ENCODE measurements at places on chromosomes 2 and 18. TPM values are rescaled to one million over a fixed set of nuclear protein-coding genes. Genes with fewer than 3 reads are reported as not detected.

DNA sequence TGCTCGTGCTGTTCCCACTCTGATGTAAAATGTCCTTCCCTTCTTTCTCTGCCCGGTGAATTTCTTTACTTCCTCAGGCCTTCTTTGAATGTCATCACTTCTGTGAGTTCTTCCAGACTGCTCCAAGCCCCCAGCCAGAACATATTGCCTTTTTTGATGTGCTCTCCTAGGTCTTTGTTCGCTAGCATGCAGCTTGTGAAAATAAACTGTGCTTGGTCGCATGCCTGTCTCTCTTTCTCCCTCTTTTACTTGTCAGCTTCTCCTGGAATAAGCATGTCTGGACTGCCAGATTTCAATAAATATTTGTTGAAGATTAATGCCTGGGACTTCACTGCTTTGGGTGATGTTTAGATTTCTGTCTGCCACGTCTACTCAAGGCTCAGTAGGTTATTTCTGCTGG is 82.7 kb upstream of the ARHGAP28 start:
- no peaks in the 10 kb centered on the region for H3K36me3 ChIP-seq
- H3K4me1 ChIP-seq, result no peaks in the 10 kb centered on the region
- DNase-seq, result no peak
- no peak overlapping the region for H3K27ac ChIP-seq

DNA sequence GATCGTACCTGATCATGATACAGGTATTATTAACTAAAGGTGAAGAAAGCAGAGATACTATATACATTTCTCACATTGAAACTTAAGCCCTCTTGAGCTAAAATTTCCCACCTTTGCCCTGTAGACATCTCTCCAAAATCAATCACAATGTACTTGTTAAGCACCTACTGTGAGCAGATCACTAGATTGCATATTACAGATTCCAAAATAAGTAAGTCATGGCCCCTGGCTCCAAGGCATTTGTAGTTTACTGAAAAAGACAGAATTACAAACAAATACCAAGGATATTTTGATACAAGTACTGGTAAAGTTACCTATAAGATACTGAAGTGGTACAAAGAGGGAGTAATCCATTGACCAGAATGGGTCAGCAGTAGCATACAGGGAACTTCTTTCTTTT is 455.3 kb downstream of the STK39 start:
- peaks cover 9% of the 10 kb centered on the region for H3K4me1 ChIP-seq
- DNase-seq, result no peak
- no peak overlapping the region for H3K27ac ChIP-seq
- no peaks in the 10 kb centered on the region for H3K36me3 ChIP-seq
- H3K4me3 ChIP-seq, result no peak overlapping the region

GRCh38 chr2:204695506-204695905 is 150.2 kb downstream of the PARD3B start:
- no peak overlapping the region for H3K4me3 ChIP-seq
- H3K36me3 ChIP-seq, result no peaks in the 10 kb centered on the region
- H3K4me1 ChIP-seq, result peaks cover 37% of the 10 kb centered on the region
- no peaks in the 10 kb centered on the region for H3K27me3 ChIP-seq

- peaks cover 6% of the 10 kb centered on the region for H3K4me1 ChIP-seq
- H3K27me3 ChIP-seq, result no peaks in the 10 kb centered on the region
- no peaks in the 10 kb centered on the region for H3K36me3 ChIP-seq
- peak; percentile 72 for DNase-seq
- peak overlapping the region; percentile 85 for H3K27ac ChIP-seq
- H3K4me3 ChIP-seq, result peak overlapping the region; percentile 78
Observed at GRCh38 chr18:48161911-48162698, 231.6 kb upstream of the SMAD2 start.

TPO gene
- 6.1 TPM for total RNA-seq

Data from sigmoid colon (tissue), 7 donors.